Endodermal cell (in vitro differentiated cells): ENCODE measurements at places on chromosomes 1 and 21. TPM values are rescaled to one million over a fixed set of nuclear protein-coding genes. Genes with fewer than 3 reads are reported as not detected.

GRCh38 chr21:41821756-41822431 lies 55.0 kb upstream of the RIPK4 start:
- no peak for DNase-seq
- no peak overlapping the region for H3K4me3 ChIP-seq
- no peaks in the 10 kb centered on the region for H3K4me1 ChIP-seq
- no peaks in the 10 kb centered on the region for H3K27me3 ChIP-seq

DNA sequence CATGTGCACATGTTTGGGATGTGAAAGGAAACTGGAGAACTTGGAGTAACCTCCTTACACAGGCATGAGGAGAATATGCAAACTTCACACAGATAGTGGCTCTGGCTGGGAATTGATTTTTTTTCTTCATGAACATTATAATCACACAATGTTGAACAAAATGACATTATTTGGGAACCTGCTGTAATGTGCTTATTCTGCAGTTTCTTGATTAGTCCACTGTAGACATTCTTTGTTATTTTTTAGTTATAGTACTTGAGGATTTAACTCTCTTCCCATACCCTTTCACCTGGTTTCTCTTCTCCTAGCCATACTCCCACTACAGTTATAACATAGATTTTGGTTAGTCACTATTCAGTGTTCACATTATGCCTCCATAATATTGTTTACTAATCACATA lies 68.3 kb downstream of the ATG4C start:
- no peak for DNase-seq
- no peak overlapping the region for H3K27ac ChIP-seq
- H3K36me3 ChIP-seq, result no peaks in the 10 kb centered on the region
- no peaks in the 10 kb centered on the region for H3K27me3 ChIP-seq

DNA sequence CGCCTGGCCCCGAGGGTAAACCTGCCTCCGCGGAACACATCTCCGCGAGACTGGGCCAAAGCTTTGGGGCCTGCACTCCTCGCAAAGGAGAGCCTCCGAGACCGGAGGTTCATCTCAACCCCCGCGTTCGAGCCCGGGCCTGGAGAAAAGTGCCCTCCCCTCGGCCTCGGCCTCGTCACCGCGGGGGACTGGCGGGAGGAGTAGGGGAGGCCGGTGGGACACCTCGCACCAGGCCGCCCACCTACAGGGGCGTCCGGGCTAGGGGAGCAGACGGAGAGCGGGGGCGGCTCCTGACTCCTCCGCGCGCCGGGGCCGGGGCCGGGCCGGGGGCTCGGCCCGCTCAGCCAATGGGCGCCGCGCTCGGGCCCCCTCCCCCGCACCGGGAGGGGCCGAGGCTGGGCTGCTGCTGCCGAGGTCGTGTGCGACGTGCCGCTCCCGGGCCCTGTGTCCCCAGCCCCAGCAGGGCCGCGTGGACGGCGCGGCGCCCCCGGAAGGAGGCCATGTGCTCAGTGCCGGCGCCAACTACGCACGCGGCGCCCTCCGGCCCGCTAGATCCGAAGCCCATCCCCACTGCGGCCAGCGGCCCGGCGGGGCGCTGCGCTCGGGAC lies 684 bp downstream of the SLC2A1 start:
- no peaks in the 10 kb centered on the region for H3K4me1 ChIP-seq
- peak overlapping the region; percentile 92 for H3K27ac ChIP-seq
- H3K36me3 ChIP-seq, result peaks cover 10% of the 10 kb centered on the region
- peaks cover 19% of the 10 kb centered on the region for H3K27me3 ChIP-seq
- peak overlapping the region; percentile 91 for H3K4me3 ChIP-seq
- DNase-seq, result peak; percentile 78

DNA sequence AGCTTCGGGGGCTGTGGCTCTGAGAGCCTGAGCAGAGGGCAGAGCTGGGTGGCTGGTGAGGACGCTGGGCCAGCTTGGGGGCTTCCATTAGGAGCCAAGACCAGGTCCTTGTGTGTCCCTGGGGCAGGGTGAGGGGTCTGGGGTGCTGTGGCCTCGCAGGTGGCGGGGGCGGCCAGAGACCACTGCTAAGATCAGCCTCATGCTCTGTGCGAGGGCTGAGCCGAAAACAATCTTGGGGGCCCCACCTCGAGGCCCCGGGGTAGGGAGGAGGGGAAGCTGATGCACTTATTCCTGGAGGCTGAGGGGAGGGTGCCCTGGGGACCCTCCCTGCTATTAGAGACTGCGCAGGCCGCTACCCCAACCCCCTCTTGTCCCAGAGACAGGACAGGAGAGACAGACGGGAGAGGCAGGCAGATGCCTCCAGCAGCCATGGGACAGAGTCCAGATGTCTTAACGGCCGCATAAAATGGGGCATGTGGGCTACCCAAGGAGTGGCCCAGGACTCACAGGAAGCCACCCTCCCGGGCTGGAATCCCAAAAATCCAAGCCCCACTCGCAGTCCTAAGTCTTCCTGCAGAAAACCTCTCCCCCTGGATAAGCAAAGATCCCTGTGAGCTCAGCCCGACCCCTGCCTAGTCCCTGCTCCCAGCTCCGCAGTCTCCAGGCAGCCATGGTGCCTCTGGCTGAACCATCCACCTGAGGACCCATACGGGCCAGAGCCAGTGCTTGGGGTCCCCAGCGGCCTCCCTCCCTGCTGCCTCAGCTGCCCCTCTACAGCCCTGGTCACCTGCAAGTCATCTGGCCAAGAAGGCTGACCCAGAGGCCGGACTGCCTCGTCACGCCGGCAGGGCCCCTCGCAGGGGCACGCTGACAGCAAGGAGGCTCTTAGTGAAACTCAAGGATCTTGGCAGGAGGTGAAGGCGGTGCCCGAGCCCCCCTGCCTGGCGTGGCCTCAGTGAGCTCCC lies 43.6 kb upstream of the COL18A1 start:
- no peaks in the 10 kb centered on the region for H3K27me3 ChIP-seq
- H3K27ac ChIP-seq, result no peak overlapping the region
- DNase-seq, result peak; percentile 78
- H3K4me1 ChIP-seq, result peaks cover 48% of the 10 kb centered on the region
- H3K36me3 ChIP-seq, result no peaks in the 10 kb centered on the region
- H3K4me3 ChIP-seq, result no peak overlapping the region

GRCh38 chr1:212699625-212700222 lies at the start of gene BATF3:
BATF3 (minus strand) TSS chr1:212699840; CDS start chr1:212699762, 78 bp downstream.
- H3K4me3 ChIP-seq, result peak within 1 kb of the TSS; percentile 75
- no peak within 1 kb of the TSS for H3K27ac ChIP-seq
- DNase-seq, result peak; percentile 75
- no peaks in the 10 kb centered on the region for H3K36me3 ChIP-seq
- H3K27me3 ChIP-seq, result peaks cover 62% of the 10 kb centered on the region
- H3K4me1 ChIP-seq, result no peaks in the 10 kb centered on the region

- no peak overlapping the region for H3K27ac ChIP-seq
- no peak for DNase-seq
- H3K27me3 ChIP-seq, result no peaks in the 10 kb centered on the region
- H3K36me3 ChIP-seq, result no peaks in the 10 kb centered on the region
Measured at GRCh38 chr1:60017508-60018205, 55.9 kb downstream of the C1orf87 start.

GRCh38 chr1:166026143-166026542 lies 140.7 kb downstream of the FAM78B start:
- no peak overlapping the region for H3K27ac ChIP-seq
- H3K4me3 ChIP-seq, result no peak overlapping the region
- no peaks in the 10 kb centered on the region for H3K4me1 ChIP-seq
- no peaks in the 10 kb centered on the region for H3K36me3 ChIP-seq

Gene UBXN10
- total RNA-seq, result 0.73 to 2.3 TPM (median 1.7 TPM) in 3 replicates

Gene BPNT1
- total RNA-seq, result 13.1 to 15.6 TPM (median 15.2 TPM) in 3 replicates

Gene ERICH3
- not detected in 2 replicates for total RNA-seq
